NCI-H446 (cell line): ENCODE measurements at places on chromosomes 6 and 20.

DNA sequence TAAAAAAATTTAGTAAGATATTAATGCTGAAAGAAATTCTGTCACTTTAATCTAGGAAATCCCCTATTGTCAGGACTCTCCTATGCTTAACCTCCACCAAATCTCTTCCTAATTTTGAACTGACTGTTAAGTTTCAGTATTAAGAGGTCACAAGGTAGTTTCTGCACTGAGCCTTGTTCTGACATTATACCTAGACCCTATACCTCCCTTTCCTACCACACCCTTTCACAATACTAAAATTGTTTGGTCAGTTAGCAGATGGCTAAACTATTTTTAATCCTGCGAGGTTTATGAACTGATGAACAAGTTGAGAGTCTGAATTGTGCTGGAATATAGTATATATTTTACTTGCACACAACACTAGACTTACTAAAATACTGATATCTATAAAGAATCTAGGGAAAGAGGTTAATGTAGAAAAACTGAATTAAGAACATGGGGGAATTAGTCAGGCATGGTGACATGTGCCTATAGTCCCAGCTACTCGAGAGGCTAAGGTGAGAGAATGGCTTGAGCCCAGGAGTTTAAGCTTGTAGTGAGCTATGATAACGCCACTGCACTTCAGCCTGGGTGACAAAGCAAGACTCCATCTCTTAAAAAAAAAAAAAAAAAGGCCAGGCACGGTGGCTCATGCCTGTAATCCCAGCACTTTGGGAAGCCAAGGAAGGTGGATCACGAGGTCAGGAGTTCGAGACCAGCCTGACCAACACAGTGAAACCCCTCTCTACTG, 51.5 kb downstream of the HBS1L start:
- no peak for DNase-seq

DNA sequence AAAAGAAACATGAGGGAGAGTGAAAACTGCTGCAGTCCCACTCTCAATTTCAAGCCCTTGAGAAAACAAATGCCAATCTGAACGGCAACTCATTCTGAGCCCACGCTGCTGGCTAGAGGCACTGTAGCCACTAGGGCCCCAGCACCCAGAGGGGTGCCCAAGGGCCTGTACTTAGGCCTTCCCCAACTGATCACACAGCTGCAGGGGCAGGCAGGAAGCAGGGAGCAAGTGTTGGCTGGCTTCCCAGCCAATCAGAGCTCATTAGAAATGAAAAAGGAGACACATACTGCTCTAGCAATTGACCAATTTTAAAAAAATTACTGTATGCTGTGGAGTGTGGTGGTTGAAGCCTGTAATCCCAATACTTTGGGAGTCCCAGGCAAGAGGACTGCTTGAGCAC, 3.7 kb upstream of the BEND3 start:
- peak; percentile 9 for DNase-seq

DNA sequence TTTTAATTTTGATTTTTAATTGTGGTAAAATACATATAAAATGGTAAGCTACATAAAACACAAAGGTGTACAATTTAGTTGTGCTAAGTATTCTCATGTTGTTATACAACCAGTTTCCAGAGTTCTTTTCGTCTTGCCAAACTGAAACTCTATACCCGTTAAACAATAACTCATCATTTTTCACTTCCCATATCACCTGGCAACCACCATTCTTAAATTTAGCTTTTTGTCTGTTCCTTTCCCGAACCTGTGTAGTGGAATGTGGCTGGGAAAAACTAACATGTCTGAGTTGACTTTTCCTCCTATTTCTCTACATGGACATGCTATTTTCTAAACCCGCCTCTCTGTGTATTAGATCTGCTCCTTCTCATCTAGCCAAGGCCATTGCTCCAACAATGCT, 27.6 kb downstream of the RPRD1B start:
- no peak for DNase-seq

DNA sequence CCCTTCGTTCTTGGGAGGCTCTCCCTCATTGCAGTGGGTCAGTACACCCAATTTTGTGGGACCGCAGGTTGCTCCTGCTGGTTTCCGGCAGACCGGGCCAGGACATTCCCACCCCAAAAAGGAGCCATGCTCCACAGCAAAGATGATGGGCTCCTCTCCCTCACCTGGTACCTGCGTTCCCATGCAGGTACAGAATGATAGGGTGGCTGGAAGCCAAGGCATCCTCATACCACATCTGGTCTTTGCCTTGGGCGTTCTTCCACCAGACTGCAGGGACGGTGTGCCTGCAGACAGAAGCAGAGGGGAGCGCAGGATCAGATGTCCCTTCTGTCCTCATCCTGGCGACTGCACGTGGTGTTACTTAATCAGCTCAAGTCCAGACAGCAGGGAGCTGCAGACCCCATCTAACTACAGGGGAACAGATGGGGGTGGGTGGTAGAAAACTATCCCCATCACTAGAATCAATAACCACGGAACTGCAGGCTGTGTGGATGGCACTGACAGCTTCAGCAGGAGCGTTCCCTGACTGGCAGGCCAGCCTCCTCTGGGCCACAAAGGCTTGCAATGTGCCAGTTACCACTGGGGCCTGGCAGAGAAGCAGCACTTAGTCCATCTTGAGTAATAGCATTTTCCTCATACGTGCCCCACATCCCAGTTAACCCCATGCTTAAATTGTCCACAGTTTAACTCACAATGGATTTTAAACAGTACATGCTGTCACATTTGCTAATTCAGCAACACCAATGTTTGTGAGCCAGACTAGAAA, 70.4 kb downstream of the ABHD12 start:
- DNase-seq = no peak

GRCh38 chr6:49541210-49541724, 9.2 kb upstream of the C6orf141 start:
- no peak for DNase-seq

- DNase-seq = no peak
Observed at GRCh38 chr6:71406865-71407860, 118.6 kb downstream of the OGFRL1 start.

DNA sequence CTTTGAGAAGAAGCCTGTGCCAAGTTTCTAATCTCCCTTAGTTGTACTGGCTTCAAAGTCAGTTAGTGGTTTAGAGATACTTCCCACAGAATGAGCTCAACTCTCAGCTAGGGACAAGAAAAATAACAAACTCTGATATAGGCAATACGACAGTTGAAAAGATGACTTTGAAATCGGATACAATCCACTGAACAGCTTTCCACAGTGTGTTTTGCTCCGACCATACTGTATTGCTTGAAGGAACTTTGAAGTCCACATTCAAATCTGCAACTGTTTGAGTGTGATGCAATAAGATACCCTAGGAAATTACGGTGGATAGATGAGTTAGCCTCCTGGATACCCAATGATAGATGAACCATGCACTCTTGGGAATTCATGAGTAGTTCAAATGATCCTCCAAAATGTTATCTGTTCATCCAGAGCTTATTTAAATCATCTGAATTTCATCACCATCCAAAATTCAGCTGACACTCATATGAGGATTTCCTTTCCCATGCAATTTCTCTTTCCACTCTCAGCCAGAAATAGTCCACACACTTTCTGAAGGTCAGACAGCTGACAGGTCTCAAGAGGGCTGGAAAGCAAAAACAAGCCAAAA, 443.8 kb downstream of the HAO1 start:
- no peak for DNase-seq
